ENCODE measurements at places on chromosomes 6 and 20. TPM values are rescaled to one million over a fixed set of nuclear protein-coding genes. Genes with fewer than 3 reads are reported as not detected.

GTSF1L gene
- total RNA-seq = not detected

HMGCLL1 gene
- 7.4 TPM for total RNA-seq

MSH5 gene
- total RNA-seq = 9.6 TPM

LAMA4 gene
- total RNA-seq = 247 TPM

ARMC12 gene
- total RNA-seq = 0.31 TPM

PRPH2 gene
- 4.2 TPM for total RNA-seq

SIRPB2 gene
- 0.51 TPM for total RNA-seq

METTL24 gene
- total RNA-seq = 3.5 TPM

SCUBE3 gene
- total RNA-seq = 1.3 TPM

RAET1L gene
- 3.3 TPM for total RNA-seq

C6orf118 gene
- total RNA-seq = 0.72 TPM

UBD gene
- not detected for total RNA-seq

CAP2 gene
- total RNA-seq = 69.1 TPM

DTD1 gene
- total RNA-seq = 22.9 TPM

ZNF451 gene
- total RNA-seq = 94.6 TPM

APOBEC2 gene
- total RNA-seq = 552 TPM

EYS gene
- total RNA-seq = 1.0 TPM

SGK2 gene
- 1.2 TPM for total RNA-seq

Data from tongue (tissue), 3 donors.